Stimulated activated naive CD8-positive, alpha-beta T cell treated with anti-CD3 and anti-CD28 coated beads, Interleukin-15, Interleukin-2, amounts not matched to agents 100 U/mL and 50 U/mL, for 24 hours (primary cell): ENCODE measurements at places on chromosomes 13 and 19.
A peak's percentile ranks its signal among the peaks of the same experiment; 100 is the strongest.

GRCh38 chr13:51764184-51765141 is 39.5 kb downstream of the DHRS12 start:
- DNase-seq = peak; percentile 69

GRCh38 chr13:51154029-51154555 is 43.0 kb upstream of the C13orf42 start:
- DNase-seq = no peak

DNA sequence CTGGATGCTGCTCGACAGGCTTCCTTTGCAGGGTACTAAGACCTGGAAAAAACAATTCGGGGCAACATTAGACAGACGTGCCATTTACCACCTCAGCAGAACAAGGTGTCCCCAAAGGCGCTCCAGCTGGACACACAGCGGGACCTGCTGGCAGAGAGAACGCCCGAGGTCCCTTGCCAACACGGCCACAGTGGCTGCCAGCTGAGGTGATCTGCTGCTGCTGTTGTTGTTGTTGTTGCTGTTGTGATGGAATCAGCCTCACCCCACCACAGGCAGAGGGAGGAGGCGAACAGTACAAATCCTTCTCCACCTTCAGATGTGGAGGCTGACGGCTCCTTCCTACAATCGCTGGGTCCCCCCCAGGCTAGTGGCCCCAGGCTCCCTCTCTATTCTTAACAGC is 25.2 kb downstream of the ANKRD27 start:
- no peak for DNase-seq

- no peak for DNase-seq
Observed at GRCh38 chr19:30355586-30355985, 16.6 kb upstream of the ZNF536 start.

- DNase-seq = no peak
Observed at GRCh38 chr13:90197722-90198121, 1149.8 kb upstream of the MIR17HG start.

DNA sequence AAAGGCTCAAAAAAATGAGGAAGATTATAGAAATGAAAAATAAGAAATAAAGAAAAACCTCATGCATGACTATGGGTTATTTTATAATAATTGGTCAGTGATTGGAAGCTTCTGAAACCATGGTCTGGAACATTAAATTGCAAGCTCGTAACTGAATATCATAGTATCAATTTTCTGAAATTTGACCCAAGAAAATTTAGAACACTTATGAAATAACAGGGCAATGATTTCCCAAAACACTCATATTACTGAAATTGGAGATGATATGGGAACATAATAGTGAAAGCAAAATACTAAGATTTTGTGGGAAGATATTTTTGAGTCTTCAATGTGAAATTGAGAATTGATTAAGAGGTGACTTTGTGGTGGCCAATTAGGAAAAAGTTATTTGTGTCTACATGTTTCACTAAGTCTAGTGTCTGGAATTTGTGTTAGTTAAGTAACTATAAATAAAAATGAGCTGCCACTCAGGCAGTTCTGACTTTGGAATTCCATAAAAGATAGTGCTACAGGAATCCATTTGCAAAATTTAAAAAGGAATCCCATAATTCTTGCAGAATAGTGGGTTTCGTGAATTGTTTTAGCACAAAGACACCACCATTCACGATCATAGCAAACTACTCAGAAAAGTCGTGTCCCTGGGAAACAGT is 603.0 kb downstream of the LMO7 start:
- no peak for DNase-seq

- no peak for DNase-seq
Observed at GRCh38 chr13:54775501-54776191, 1747.0 kb downstream of the OLFM4 start.

DNA sequence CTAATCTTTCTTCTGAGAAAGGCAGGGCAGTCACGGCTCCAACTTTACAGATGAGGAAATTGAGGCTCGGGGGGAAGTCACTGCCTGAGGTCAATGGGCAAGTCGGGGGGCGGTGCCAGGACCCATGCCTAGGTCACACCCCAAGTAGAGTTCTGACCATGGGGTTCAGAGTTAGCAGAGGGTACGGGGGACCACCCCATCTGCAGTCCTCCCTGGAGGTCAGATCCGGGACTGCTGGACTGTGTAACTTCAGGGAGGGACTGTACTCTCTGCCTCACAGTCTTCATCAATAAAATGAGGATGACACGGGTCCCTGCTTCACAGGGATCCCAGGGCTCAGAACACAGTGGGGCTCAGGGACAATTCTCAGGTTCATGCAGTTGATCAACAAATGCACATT is 7.7 kb downstream of the SLC5A5 start:
- DNase-seq = no peak

- DNase-seq = peak; percentile 51
Observed at GRCh38 chr19:1465191-1466016, 13.6 kb downstream of the C19orf25 start.

DNA sequence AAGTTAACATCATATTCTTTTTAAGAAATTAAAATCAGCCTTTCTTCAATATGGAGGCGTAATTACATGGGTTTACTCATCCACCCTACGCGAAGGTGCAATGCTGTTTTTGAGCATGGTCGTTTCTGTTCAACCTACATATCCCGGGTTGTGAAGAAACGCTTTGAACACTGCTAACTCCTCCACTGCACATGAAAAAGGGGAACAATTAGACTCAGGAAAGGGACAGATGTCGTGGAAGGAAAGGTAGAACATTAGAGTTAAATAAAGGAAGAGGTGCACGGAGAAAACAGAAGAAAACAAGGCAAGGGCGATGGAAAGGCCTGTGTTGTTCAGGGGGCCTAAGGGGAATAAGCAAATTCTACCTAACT is 4.1 kb downstream of the ZIC5 start:
- no peak for DNase-seq

DNA sequence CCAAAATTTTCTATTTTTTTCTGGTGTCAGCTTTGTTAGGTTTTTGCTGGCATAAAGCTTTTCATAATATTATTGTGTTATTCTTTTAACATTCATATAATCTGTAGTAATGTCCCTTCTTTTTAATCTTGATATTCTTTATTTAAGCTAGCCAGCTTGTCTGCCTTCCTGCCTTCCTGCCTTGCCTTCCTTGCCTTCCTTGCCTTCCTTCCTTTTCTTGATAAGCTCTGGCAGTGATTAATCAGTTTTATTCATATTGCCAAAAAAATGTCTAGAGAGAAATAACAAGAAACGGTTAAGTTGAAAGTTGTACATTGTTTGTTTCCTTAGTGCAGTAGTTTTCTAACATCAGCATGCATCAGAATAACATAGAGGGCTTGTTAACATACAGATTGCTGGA is 257.5 kb downstream of the MAB21L1 start:
- no peak for DNase-seq

DNA sequence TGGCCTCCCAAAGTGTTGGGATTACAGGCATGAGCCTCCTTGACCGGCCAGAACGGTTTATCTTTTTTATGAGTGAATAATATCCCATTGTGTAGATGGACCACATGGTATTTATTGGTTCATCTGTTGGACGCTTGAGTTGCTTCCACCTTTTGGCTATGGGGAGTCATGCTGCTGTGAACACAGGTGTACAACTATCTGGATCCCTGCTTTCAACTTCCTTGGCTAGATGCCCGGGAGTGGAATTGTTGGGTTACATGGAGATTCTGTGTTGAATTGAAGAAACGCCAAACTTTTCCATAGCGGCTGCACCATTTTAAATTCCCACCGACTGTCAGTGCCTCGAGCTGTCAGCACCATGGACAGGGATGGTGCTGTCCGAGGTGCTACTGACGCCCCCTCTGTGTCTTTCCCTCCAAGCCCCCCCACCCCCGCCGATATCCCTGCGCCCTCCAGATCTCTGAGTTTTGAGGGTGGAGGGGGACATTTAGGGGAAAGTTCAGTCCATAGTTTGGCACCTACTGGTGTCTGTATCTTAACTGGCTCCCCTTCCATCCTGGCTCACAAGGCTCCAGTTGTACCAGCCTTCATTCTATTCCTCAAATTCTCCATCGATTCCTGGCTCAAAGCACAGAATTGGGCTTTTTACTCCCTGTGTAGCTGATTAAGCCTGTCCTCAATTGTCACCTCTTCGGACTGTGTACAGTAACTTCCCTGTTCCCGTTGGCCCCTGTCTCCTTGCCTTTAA is 27.3 kb downstream of the PNPLA6 start:
- no peak for DNase-seq

GRCh38 chr13:62014299-62014698 is 598.6 kb upstream of the PCDH20 start:
- DNase-seq = no peak

GRCh38 chr19:2494084-2494446 is 18.1 kb downstream of the GADD45B start:
- DNase-seq = no peak

DNA sequence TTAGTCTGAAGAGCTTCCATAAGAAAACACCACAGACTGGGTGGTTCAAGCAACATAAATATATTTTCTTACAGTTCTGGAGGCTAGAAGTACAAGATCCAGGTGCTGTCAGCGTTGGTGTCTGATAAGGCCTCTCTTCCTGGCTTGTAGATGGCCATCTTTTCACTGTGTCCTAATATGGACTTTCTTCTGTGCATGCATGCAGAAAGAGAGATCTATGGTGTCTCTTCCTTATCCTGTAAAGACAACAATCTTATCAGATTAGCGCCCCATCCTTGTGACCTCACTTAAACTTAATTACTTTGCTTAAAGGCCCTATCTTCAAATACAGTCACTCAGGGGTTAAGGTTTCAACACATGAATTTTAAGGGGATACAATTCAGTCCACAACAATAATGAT is 14.1 kb upstream of the NDFIP2 start:
- no peak for DNase-seq

GRCh38 chr13:113851826-113852535 is 11.9 kb downstream of the GAS6 start:
- no peak for DNase-seq

GRCh38 chr19:43455321-43456113 is 9.9 kb downstream of the LYPD3 start:
- no peak for DNase-seq

DNA sequence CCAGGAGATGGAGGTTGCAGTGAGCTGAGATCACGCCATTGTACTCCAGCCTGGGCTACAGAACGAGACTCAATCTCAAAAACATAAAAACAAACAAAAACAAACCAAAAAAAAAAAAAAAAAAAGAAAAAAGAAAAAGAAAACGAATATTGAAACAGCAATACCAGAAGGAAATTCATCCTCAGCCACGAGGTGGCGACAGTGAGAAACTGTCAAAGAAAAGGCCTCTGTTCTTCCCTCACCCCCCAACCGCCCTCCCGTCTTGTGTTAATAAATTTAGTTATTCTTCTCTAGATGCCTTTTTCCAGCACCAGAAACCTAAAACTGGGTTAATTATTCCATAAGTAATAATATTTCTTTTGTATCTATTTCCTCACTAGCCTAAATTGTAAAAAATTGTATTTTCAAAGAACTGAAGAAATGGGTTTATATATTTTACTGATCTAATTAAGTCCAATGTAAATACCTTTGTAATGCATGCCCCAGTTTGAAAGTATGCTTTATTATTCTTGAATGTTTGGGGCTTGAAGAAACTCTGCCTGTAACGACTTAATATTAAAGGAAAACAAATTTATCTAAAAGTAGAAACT is 38.6 kb downstream of the LIG4 start:
- peak; percentile 73 for DNase-seq

DNA sequence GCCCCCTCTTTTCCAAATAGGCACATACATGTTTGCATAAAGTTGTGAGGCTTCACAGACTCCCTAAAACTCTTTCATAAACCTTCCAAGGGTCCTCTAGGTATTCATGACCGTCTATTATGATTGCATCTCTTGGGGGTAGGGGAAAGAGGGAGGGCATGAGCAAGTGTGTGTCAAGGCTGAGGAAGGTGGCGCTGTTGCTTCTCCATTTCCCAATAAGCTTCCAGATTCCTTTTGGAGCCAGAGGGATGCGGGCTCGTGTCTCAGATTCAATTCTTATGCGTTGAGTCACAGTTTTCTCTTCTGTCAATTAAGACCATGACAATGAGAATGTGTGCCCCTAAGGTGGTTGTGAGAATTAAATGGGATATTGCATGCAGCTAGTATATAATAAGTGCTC is 51.0 kb upstream of the CYP2A7 start:
- no peak for DNase-seq

DNA sequence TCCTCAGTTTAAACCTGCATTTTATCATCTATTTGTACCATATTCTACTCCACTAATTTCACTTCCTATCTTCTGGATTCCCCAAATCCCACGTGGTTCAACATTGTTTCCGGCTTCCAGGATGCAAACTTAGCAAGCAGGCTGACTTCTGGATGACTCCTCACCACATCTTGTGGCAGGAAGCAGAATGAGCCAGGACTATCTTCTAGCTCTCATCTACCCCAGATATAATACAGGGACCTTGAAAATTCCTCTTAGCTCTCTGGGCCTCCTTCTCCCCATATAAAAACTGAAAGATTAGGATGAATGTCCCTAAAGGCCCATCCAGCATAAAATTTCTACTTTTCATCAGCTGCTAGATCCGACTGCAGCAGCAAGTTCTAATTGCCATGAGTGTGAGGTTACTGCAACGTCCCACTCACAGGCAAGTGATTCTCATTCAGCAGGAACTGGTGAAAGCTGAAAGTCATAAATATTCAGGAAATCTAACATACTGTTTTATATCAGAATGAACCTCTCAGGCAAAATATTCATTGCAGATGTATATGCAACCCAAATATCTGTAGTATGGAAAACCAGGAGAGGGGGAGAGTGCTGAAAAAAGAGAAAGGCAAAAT is 93.4 kb downstream of the KCTD12 start:
- DNase-seq = no peak

DNA sequence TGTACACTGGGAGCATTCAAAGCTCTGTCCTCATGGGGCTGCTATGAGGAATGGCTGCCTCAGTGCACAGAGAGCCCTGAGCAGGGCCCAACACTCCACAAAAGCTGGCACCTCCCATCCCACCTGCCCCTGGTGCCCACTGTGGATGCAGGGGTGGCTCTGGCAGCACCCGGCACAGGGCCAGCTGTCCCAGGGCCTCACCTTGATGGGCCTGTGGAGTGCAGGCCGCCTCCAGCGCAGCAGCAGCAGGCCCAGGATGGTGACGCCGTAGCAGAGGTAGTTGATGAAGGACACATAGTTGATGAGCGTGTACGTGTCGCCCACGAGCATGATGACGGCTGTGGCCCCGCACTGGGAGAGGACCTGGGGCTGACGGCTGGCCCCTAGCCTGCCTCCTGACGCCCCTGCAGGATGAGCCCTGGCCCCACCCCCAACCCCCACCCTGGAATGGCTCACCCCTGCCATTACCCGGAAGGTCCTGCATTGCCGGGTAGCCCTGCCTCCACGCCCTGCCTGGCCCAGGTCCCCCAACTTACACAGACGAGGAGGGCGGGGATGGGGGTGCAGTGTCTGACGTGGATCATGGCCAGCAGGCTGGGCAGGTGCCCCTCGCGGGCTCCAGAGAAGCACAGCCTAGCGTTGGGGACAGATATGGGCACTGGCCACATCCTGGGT is 15.2 kb downstream of the SLC7A10 start:
- DNase-seq = no peak

- DNase-seq = no peak
Observed at GRCh38 chr13:35143123-35143522, 201.1 kb downstream of the NBEA start.

- peak; percentile 4 for DNase-seq
Observed at GRCh38 chr13:62512194-62513141, 1096.8 kb upstream of the PCDH20 start.
